EH (cell line): ENCODE measurements at places on chromosomes 1 and 21.

- no peak for DNase-seq
Measured at GRCh38 chr1:96588416-96588995, 133.1 kb upstream of the PTBP2 start.

DNA sequence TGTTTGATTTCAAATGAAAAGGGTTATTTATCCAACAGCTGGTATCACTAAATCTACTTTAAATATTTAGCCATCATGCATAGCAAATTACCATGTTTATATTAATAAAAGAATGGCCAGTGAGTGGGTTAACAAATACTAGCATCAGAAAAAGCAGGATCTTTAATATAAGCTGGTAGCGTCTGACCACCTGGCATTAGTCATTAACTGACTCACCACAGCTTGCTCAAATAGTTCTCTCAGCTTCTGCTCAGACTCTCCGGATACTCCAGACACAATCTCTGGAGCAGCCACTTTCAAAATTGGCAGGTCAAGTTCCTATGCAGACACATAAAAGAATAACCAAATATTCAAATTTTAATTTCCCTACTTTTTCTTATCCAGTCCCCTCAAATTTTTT, 29.6 kb downstream of the NVL start:
- DNase-seq: peak; percentile 73

DNA sequence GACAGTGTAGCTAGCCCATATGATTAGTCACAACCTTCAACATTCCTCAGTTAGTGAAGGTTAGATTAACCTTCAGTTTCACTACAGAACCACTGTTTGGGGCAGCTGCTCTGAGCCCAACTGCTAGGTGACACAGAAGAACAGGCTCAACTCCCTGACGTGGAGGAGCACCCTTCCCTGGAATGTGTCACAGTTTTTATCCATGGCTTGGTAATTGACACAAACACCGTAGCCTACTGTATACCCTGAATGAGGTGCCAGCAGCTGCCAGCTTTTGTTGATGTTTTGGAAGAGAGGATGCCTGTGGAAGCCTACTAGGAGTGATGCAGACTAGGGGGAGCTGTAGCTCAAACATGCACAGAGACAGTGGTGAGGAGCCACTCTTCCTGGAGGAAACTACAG, 56.6 kb upstream of the CR2 start:
- DNase-seq: no peak

GRCh38 chr21:32094804-32095203, 184.0 kb downstream of the MIS18A start:
- peak; percentile 66 for DNase-seq

GRCh38 chr1:169025412-169025811, 81.1 kb upstream of the ATP1B1 start:
- DNase-seq: no peak

DNA sequence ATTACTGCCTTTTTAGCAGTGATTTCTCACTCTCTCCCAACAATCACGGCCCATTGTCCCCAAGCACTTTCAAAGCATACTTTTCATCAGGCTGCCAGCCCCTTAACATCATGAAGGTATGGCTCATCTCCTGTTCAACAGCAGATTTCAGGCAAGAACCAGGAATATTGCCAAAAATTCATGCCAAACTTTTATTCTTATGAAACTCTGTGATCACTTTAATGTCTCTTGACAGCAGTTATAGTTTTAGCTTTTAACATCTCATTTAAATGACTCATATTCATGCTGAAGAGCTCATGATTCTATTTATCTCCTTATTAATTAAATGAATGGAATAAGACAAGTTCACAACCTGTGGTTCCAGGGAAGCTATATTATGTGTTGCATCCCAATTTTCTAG, 235.1 kb downstream of the GRIK1 start:
- DNase-seq: peak; percentile 53

GRCh38 chr1:85936470-85936869, 220.1 kb downstream of the COL24A1 start:
- no peak for DNase-seq

- peak; percentile 2 for DNase-seq
Measured at GRCh38 chr1:60813071-60813470, 269.3 kb upstream of the NFIA start.

DNA sequence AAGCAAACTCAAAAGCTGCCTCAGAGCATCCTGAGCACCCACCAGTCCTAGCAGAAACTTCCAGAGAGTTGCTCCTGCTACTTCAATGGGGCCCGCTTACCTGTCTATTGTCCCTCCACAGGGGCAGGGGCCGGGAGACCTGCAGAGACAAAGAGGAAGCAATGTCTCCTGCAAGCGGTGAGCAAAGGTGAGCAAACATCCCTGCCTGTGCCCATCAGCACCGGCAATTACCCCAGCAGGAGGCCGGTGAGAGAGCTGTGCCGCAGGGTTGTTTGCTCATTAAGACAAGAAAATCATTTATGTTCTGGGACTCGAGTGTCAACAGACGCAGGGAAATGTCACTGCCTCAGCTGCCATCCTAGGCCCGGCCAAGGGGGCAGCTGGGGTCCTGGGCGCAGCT, 53.8 kb upstream of the TARDBP start:
- DNase-seq: no peak

DNA sequence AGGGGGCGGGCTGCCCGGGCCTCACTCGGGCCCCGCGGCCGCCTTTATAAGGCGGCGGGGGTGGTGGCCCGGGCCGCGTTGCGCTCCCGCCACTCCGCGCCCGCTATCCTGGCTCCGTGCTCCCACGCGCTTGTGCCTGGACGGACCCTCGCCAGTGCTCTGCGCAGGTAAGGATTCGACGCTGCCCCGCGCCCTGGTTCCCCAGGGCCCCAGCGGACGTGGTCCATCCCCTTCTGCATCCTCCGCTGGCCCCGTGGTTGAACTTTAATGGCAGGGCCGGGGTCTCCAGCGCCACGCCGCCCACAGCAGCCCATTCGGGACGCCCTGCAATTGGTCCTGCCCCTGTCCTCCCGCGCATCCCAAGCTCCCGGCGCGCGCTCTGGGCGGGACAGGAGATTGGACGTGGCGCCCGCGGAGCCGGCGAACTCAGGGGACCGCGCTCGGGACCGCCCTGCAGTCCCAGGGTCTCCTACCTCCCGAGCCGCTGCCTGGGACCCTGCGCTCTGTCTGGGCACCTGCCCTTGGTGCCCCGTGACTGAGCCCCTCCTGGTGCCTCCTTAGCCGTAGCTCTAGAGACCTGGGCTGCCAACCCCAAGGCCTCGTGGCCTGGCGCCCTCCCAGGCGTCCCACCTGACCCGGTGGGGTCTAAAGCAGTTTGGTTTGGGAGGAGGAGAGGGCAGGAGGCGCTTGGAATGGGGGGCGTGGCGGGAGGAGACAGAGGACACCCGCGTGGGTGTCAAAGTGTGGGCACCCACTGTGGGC, at the start of gene ALPL:
Gene ALPL, plus strand, starts transcription at position 73 of the 762 bp plus-strand sequence. CDS start 44,659 bp downstream, outside the sequence.
- DNase-seq: no peak

DNA sequence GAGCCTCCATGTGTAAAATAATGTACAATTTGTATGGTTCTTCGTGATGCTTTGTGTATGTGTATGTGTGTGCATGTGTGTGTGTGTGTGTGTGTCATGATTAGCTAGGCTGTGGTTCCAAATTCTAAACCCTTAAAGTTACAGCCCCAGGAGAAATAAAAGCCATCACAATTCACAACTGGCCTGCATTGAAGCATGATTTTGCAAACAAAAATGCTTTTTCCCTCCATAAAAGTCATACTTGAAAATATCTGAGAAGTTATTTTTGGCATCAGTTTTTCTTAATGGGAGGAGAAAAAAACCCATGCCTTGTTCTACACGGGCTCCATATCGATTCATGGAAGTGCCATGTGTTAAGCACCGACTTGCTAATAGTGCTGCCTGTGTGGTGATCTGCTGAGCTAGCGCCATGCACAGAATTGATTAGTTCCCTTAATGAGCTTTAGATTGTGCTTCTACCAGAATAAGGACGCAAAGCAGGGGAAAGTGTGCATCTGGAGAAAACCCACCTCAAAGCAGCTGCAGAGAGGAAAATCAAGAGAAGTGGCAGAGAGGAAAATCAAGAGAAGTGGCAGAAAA, 207.3 kb downstream of the DSCAM start:
- peak; percentile 56 for DNase-seq

DNA sequence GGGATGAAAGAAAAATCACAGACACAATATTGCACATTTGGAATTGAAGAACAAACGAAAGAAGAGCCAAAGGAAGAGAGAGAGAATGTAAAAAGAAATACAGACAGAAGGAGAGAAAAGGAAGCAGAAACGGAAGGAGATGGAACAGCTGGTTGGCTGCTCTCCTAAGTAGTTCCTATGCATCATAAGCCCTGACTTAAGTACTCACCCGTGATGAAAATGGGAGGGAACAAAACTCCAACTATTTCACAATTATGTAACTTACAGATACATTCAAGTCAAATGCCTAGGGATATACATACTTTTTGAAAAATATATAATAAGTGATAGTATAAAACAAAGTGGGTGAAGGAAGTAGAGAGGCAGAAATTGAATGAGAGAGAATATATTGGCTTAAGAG, 88.5 kb downstream of the TTLL7 start:
- no peak for DNase-seq

- peak; percentile 22 for DNase-seq
Measured at GRCh38 chr1:48817505-48818114, 40.9 kb upstream of the BEND5 start.

DNA sequence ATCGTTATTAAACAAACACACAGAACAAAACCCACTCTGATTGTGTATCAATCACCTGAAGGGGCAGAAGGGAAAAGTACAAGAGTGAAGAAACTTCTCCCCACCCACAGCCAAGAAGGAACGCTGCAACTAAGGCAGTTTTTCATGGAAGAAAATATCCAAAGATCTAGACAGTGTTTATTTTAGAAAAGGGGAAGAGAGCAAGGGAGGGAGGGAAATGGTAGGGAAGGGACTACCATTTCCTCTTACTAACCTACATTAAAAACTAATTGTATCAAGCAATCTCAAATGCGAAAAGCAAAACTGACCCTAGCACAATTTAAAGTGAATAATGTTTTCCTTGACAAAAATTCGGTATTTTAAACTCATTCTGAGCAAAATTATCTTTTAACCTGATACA, 3.5 kb downstream of the NRIP1 start:
- no peak for DNase-seq

GRCh38 chr21:43885721-43886120, 20.7 kb downstream of the AGPAT3 start:
- DNase-seq: no peak

DNA sequence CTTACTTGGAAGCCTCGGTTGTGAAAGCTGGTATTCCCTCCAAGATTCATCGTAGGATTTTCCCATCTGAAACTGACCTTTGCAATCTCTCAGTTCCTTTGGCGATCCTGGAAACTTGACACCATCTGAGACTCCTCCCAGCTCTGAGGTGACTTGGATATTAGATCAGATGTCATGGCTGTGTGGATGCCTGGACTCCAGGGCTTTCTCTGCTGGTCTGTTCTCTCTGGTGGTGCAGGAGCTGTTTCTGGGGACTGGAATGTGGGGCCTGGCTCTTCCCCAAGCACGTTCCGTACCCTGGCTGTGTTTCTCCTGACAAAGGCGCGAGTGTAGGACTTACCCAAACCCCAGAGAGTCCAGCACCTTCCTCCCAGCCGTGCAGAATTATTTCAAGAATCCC, 252.2 kb downstream of the RPS6KC1 start:
- DNase-seq: peak; percentile 67

- DNase-seq: no peak
Measured at GRCh38 chr21:31599563-31599962, 59.9 kb upstream of the SOD1 start.
